Brain (organoid and tissue), 16 donors: ENCODE measurements at places on chromosomes 12 and 14. TPM values are rescaled to one million over a fixed set of nuclear protein-coding genes. Genes with fewer than 3 reads are reported as not detected.

RAD51AP1 gene
- 6.7 TPM for polyA plus RNA-seq

SMCO2 gene
- 0.39 TPM for polyA plus RNA-seq

KRT85 gene
- polyA plus RNA-seq: not detected

PTPRO gene
- polyA plus RNA-seq: 16.0 TPM
